Panc1 (cell line): ENCODE measurements at places on chromosomes 6 and 20. TPM values are rescaled to one million over a fixed set of nuclear protein-coding genes. Genes with fewer than 3 reads are reported as not detected.

FKBP1A gene
- 695 TPM for total RNA-seq

PRR18 gene
- 0.23 TPM for total RNA-seq

TBXT gene
- total RNA-seq = not detected

SLC22A16 gene
- total RNA-seq = not detected

TSPO2 gene
- total RNA-seq = not detected

KCNG1 gene
- 7.4 TPM for total RNA-seq

PAK5 gene
- total RNA-seq = not detected

FAM162B gene
- total RNA-seq = not detected

LHFPL5 gene
- not detected for total RNA-seq

BRPF3 gene
- 49.6 TPM for total RNA-seq

GRCh38 chr20:32555584-32555983 lies 29.5 kb downstream of the NOL4L start:
- no peak for DNase-seq

- DNase-seq = no peak
Measured at GRCh38 chr20:45318948-45319347, 10.8 kb upstream of the MATN4 start.

- no peak for DNase-seq
Measured at GRCh38 chr20:59788811-59789397, 144.5 kb downstream of the SYCP2 start.

DNA sequence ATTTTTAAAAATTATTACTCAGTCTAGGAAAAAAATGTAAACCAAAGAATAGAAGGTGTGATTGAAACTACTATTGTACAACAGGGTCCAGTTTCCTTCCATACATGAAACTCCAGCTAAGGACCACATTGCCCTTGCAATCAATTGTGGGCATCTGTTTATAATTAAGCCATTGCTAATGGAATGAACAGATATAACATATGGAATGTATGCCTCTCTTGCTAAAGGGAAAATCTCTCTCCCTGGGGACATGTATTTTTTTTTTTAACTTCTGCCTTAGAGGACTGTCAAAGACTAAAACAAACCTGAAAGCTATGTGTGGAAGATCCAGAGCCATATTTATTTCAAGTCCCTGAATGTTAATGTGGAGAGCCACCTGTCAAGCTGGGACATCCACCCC lies 336.8 kb upstream of the MANEA start:
- no peak for DNase-seq

GRCh38 chr6:3566812-3567211 lies 110.0 kb upstream of the SLC22A23 start:
- DNase-seq = no peak

DNA sequence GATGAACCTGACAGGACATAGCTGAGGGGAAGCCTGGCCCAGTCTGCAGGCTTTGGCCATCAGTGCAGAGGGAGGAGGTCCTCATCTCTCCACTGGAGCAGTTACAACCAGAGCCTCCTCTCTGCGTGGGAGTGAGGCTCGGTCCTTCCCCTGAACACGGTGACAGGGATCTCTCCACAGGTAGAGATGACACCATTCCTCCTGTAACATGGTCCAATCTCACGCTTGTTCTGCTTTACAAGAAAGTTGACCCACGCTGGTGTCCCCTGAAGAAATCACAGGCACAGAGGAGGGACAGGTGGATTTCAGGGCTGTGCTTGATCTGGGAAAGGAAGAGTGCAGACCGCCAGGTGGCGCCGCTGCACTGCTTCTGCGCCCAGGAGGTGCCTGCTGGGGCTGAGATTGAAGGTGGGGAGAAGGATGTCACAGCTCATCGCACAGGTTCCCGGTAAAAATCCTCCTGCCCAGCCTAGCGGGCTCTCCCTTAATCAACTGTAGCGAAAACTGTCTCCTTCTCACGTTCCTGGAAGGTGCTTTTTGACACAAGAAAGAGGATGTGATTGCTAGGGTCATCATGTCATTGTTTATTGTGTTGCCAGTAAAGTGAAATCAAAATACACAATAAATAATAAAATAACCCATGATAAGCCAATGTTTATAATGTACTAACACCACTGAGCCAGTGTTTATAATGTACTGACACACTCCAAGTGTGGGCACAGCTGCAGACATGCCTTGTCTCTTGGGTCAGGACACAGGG lies 20.4 kb downstream of the HLA-G start:
- peak; percentile 51 for DNase-seq

GRCh38 chr6:137472641-137473137 lies 21.5 kb downstream of the OLIG3 start:
- no peak for DNase-seq

DNA sequence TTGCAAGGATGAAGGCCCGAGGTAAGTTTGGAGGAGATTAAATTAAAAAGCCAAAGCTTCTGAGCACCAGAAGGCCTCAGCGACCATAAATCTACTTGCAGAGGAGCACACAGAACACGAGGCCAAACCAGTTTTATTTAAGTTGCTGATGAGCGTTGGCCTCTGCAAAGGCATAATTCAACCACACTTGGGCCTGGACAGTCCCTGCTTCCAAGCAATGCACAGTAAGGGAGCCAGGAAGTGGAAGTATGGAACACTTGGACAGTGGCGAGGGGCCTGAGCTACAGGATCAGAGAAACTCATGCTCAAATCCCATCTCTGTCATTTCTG lies 92.8 kb downstream of the PTPRT start:
- DNase-seq = no peak

- no peak for DNase-seq
Measured at GRCh38 chr6:16316741-16317251, 78.4 kb downstream of the GMPR start.

- DNase-seq = no peak
Measured at GRCh38 chr6:18352001-18352400, 35.1 kb upstream of the RNF144B start.

DNA sequence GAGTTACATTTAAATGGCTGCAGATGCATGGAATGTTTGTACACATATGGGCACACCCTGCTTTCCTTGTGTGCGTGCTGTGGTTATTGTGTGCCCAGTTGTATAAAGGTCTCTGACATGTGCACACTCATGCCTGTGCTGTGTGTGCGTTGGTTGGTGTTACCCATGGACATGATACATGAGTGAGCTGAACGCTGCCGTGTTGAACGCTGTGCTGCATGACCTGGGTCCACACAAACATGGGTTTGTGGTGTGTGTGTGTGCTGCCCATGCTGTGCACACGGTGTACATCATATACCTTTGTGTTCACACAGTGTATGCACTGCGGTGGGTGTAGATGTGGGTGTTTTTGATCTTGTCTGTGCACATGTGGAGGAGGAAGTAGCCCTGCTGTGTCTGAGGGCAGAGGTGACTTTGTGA lies 54.4 kb downstream of the TOX2 start:
- no peak for DNase-seq

GRCh38 chr6:143241111-143241510 lies 180.4 kb downstream of the AIG1 start:
- no peak for DNase-seq
